ENCODE measurements at places on chromosomes 7 and 10.

DNA sequence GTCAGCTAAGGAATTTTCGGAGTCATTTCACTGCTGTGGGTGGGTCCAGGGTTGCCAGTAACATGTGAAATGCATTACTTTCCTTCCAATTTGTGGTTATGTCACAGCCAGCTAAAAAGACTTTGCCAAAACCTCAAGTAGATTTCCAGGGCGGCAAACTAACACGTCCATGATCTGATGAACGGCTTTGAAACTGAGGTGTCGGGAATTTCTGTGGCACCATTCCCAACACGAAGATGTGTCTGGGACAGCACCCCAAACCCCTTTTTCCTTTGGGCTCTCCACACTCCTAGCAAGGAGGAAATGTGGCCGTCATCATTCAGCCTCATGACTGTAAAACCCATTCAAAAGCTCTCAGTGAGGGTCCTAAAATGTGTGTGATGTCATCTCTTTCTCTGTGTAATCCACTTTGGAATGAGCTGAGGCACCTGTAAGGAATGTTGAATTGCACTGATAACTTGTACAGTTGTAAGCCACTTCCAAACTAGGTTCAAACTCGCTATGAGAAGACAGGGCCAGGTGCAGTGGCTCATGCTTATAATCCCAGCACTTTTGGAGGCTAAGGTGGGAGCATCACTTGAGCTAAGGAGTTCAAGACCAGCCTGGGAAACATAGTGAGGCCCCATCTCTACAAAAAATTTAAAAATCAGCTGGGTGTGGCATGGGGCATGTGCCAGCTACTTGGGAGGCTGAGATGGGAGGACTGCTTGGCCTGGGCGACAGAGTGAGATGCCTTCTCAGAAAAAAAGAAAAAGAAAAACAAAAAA, 146.1 kb upstream of the FRMD4A start:
- no peak for DNase-seq

- no peak for DNase-seq
These were observed 74.1 kb downstream of the NRBF2 start for GRCh38 chr10:63206997-63207811.

DNA sequence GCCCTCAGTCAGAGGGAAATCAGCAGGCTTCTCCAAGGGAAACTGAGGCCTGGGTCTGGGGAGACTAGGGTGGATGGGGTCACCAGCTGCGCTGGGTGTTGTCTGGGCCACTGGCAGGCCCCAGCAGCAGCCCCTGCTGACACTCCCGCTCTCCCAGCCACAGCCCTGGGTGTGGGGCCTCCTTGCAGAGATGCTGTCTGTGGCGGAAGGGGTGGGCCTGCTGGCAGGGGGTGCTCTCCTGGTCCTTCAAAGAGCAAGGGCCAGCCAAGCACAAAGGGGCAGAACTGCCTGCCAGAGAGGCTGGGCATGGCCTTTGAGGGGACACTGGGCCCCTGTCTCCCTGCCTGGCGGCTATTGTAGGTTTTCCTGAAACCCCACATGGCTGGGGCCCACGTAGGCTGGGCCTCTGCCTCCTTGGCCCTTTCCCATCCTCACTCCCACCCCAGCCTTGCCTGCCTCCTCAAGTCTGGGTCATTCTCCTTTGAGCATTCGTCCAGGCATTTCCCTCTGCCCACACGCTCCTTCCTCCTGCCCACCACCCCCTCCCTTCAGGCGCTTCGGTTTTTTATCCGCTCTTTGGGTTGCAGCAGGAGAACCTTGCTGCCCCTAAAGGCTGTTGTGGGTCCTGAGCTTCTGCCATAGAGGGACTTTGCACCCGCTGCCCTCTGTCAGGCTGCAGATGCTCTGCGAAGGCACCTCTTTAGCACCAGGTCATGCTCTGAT, 9.1 kb downstream of the COL13A1 start:
- no peak for DNase-seq

- DNase-seq = no peak
These were observed 1196.8 kb upstream of the PHF14 start for GRCh38 chr7:9776900-9777299.

DNA sequence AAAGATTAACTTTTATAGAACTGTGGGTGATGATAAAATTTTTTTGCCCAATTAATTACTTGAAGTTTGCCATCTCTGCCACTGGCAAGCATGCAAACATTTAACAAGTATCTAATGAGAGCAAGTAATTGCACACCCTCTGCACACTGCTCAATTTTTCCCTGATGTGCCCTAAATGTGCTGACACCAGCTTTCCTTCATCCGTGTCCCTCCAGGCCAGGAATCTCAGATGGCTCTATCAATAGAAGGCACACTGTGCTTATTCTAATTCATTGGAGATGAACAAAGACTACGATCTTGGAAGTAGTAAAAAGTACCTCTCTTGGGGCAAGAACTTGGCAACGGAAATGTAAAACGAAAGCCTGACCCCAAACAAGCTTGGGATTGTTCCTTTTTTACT, 212.1 kb downstream of the GPR37 start:
- no peak for DNase-seq

GRCh38 chr7:53035499-53036412, at the start of gene POM121L12:
Gene POM121L12 (plus strand): TSS chr7:53035633. CDS start chr7:53035672, 39 bp downstream.
- no peak for DNase-seq

DNA sequence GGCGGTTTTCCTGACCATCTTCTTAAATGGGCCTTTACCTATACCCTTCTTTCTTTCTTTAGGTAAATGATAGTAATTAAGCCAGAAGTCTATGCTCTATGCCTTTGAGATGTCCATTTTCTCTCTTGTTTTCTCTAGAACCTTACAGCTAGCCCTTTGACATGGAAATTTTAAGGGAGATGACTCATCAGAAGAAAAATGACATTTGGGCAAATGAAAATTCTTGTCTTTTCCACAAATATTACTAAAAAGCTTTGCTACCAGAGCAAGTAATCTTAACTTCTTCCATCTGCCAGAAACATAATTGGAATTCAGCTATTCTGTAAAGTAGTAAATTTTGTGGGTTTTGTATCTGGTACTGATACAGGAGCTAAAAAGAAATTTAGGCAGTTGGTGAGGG, 59.5 kb downstream of the CCDC3 start:
- no peak for DNase-seq

GRCh38 chr7:100565133-100565571, 8.5 kb downstream of the SAP25 start:
- no peak for DNase-seq

- no peak for DNase-seq
These were observed 43.4 kb downstream of the GLRX3 start for GRCh38 chr10:130179640-130180039.

DNA sequence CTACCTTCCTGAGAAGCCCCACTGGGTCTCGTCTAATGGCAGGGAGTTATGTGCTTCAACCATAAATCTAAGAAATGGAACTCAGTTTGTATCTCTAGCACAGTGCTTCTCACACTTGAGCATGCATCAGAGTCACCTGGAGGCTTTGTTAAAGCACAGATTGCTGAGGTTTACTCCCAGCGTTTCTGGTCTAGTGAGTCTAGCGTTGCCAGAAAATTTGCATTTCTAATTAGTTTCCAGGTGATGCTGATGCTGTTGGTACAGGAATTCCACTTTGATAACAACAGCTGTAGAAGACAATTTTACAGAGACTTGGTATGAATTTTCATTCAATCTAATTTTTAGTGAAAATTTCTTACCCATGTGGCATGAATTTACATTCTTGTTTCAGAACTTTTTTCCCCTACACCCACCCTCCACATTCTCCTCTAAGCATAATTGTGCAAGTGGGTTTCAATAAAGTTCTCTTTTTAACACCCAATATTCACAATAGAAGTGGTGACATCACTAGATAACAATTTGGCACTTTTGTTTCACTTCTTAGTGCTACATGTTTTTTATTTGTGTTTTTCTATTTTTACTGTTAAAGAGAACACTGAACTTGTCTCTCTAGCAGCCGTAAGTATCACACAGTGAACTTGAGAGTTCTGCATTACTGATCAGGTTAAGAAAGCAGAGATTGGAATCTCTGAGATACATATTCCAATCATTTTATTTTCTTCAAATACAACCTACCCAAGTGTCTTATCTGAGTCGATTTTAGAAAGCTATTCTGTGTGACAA, 48.4 kb upstream of the BET1 start:
- DNase-seq = no peak

Data from activated naive CD4-positive, alpha-beta T cell (primary cell).